Spinal cord (tissue), 10 donors: ENCODE measurements at places on chromosomes 4 and X. TPM values are rescaled to one million over a fixed set of nuclear protein-coding genes. Genes with fewer than 3 reads are reported as not detected.

DNA sequence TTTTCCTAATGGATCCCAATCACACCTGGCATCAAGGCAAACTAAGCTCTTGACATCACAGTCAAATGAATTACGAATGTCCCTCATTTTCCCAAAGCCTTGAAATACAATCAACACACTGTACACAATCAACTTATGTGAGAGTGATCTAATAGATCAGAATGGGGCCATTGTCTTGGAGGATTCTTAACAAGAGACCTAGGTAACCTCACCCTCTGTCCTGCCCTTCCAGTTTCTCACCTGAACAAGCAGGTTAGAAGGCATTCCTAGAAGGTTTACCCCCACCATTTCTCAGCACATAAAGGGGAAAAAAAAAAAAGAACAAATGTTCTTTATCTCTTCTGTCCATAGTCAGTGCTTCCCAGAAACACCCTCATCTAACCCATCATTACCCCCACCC lies 6.3 kb downstream of the SLC39A8 start:
- DNase-seq, result no peak

DNA sequence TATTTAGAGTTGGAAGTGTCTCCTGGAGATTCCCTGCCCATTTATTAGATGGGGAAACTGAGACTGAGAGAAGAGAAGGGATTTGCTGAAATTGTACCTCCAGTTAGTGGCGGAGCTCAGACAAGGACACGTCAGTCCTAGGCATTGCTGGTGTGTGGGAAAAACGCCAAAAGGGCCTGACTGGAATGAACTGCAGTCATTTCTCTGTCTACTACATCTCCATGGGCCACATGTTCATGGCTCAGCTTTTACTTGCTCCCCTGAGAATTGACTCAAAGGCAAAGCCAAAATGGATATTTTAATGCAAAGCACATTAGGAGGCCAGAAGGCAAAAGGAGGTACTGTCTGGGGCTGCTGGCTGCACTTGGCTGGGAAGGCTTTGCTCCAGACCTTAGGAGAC lies 3.9 kb downstream of the TFDP3 start:
- no peak for DNase-seq

GRCh38 chr4:5376015-5376414 lies 324.7 kb downstream of the STK32B start:
- no peak for DNase-seq

DNA sequence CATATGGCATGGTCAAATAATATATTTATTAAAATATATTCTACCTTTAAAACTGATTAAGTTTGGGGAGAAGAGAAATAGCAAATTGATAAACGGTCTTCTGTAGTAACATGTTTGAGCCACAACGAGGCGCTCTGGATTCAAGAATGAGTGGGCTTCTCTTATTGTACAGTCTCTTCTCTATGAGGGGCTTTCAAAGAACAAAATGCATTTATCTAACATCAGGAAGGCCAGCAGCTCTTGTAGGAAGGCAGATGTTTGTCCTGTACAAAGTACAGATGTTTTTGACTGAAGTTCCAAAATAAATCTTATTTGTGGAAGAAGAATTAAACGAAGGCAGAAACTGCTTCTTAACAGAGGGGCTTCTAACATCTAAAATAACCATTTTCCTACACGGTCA lies 153.6 kb downstream of the RASL11B start:
- DNase-seq, result peak; percentile 52

- DNase-seq, result no peak
Observed at GRCh38 chr4:14130551-14130950, 503.0 kb upstream of the BOD1L1 start.

GRCh38 chrX:48937054-48937907 lies 18.5 kb upstream of the PIM2 start:
- DNase-seq, result no peak

DNA sequence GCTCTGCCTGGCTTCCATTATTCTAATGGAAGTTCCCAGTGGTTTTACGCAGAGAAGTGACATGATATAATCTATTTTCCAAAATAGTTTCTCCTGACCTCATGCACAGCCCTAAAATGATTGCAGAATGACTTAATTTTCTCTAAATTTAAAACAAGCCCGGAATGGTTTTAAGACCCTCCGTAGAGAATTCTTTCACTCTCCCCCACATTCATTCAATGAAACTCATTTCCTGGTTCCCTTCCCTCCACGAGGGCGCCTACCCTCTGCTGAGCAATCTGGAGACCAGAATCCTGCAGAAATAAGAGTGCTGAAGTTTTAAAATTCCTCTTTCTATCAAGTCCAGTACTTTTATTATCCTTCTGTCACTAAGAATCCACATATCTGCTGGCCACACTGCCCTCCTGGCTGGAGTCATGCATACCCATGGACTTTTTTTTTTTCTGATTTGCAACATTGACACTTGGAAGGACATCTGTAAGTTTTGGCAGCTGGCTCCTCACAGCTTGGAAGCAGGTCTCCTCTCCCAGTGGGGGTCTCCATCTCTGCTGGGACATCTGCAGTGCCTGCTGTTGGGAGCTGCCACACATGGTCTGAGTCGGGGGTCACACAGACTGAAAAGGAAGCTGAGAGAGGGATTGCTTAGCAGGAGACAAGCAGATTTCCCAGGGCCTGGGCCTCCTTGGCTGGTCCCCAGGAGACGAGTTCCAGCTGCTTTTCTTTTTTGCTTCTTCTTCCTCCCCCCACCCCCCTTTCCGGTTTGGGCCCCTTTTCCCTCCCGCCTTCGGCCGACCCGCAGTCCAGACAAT lies 86.1 kb downstream of the SOWAHB start:
- peak; percentile 84 for DNase-seq

DNA sequence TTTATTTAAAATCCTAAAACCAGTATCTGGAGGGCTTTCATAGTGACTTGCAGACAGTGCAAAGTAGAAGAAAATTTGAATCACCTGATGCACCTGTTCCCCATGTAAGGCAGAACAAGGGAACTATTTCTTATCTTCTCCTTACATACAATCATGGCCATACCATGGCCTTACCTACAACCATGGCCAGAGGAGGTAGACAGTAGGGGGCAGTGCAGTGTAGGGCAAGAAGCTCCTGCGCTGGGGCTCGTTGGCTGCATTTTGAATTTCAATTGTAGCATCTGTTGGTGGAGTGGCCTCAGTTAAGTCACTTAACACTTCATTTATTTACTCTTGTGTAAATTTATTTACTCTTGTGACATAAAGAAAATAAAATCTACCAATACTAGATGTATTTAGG lies 33.0 kb downstream of the GALNTL6 start:
- DNase-seq, result no peak

- no peak for DNase-seq
Observed at GRCh38 chrX:130896026-130896425, 7.0 kb downstream of the ENOX2 start.

- no peak for DNase-seq
Observed at GRCh38 chr4:8267077-8267476, 2.5 kb upstream of the HTRA3 start.

DNA sequence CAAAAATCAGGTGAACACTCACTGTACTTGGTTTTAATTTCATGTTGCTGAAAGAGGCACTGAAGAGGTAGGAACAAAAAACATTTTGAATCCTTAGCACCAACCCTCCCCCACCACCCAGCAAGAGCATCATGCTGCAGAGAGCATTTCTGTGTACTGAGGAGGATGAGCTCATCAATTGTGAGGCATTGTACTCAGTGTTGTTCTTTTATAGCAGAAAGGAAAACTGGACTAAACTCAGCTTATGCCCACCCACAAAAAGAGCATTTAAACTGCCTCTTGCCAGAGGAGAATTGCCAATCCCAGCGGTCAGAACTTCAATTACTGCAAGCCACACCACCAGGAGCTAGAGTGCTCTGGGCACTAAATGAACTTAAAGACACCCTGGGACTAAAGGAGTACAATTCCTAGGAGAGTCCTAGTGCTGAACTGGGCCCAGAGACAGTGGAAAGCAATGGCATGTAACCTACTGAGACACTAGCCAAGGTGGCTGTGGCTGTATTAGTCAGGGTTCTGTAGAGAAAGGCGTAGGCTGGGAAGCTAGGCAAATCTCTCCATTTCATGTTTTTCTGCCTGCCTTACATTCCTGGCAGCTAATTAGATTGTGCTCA lies 280.7 kb upstream of the KLHL4 start:
- no peak for DNase-seq

DNA sequence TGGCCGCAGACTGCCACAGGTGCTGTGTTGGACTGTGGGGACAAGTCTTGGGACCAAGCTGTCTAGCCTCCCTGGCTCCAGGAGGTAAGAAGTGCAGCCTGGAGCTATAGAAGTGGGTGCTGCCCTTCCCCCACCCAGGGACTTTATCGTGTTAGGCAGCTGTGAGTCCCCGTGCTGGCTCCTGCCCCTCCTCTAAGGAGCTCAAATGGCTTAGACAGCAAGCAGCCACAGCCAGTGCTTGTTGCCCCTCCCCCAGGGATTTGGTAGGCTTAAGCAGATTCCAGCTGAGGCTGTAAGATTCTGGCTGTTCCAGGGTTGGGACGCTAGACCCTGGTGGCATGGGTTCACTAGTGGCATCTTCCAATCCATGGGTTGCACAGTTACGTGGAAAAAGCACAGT lies 979.4 kb upstream of the PCDH10 start:
- no peak for DNase-seq

DNA sequence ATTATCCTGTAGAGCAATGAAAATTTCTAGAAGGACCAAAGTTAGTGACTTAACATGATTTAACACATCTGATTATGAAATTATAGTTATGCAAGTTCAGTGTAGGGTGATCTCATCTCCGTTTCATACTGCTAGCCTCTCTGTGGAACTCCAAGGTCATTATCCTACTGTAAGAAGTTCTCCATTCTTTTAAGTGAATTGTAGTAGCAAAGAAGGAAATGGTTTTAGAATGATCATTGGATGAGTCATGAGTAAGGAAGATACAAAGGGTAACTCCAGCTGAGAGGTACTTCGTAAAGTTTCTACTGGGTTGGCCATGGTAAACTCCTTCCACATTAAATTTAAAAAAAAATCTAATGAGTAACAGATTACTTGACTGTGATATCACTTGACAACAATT lies 215.0 kb upstream of the GIMD1 start:
- DNase-seq, result no peak

DNA sequence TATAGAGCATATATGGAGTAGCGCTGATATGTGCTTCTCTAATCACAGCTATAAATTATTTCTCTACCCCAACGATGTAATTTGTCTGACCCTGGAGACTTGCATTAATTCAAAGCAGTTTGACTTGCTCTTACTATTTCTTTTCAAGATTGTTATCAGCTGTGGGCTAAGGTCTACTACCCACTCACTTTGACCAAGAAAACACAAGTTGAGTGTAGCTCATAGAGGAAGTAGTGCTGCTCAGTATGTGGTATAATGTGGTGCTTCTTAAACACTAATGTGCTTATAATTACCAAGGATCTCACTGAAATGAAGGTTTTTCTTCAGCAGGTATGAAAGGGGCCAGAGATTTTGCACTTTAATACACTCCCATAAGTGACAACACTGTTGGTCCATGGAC lies 70.1 kb downstream of the INPP4B start:
- no peak for DNase-seq

GRCh38 chrX:15073313-15073712 lies 196.6 kb downstream of the ASB9 start:
- no peak for DNase-seq

GRCh38 chr4:44679060-44679459 lies 840 bp downstream of the GUF1 start:
- no peak for DNase-seq

DNA sequence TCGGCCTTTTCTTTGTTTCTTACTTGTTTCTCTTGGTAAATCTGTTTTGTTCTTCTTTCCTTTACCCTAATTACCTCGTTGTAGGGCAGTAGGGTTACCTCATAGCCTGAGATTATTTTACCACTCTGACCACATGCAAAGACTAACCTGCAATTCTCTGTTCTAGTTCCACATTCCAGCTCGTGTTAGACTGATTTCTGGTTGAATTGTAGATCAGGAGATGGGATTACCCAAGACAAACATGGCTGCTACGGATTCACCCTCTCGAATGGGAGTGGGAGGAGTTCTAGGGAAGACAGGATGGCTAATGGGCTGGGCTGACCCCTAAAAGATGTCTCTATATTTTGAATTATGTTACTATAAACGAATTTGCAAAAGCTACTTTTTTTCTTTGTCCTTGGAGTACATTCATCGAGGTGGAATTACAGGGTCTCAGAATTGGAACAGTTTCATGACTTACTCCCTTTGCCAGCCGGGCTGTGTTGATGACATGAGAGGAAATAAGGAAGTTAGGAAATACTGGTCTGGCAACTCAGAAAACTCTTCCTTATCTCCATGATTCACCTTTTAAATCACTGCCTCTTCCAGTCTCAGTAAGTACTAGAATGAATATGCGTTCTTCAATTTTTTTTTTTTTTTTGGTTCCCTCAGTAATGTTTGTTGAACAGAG lies 36.7 kb upstream of the FBXW7 start:
- no peak for DNase-seq

DNA sequence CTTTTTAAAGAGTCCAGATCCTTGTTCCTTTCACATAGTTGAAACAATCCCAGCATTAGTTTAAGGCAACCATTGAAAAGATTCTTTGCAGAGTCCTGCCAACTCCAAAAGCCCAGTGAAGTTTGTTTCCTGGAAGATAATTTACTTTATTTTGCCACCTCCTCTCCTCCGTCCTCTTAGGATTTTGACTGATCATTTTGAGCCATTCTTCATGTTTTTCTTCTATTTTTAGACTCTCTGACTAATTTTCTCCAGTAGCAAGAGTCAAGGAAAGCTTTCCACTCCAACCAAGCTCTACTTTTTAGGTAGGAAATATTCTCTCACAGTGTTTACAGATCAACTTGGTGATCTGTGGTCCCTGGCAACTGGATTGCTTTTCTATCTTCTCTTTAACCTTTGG lies 10.3 kb downstream of the NCBP2L start:
- DNase-seq, result no peak

GRCh38 chr4:74056858-74057562 lies 18.5 kb upstream of the CXCL3 start:
- no peak for DNase-seq

Gene ANK2
- 512 TPM for total RNA-seq

Gene NXF2
- not detected for total RNA-seq

Gene BANK1
- total RNA-seq, result 0.61 TPM

Gene FANCB
- 12.8 TPM for total RNA-seq

Gene NPY1R
- 24.4 TPM for total RNA-seq

Gene RPGR
- total RNA-seq, result 16.6 TPM

Gene ASMT
- total RNA-seq, result 0.30 TPM

Gene TGIF2LX
- total RNA-seq, result not detected

Gene CDX4
- total RNA-seq, result not detected

Gene FTHL17
- total RNA-seq, result not detected

Gene FGD1
- 9.9 TPM for total RNA-seq

Gene NDP
- 6.5 TPM for total RNA-seq
